ENCODE measurements at places on chromosomes 6 and 20. TPM values are rescaled to one million over a fixed set of nuclear protein-coding genes. Genes with fewer than 3 reads are reported as not detected.
A peak's percentile ranks its signal among the peaks of the same experiment; 100 is the strongest.

- peak; percentile 48 for DNase-seq
Measured at GRCh38 chr6:36132246-36132895, 2.1 kb downstream of the MAPK13 start.

- DNase-seq: no peak
Measured at GRCh38 chr6:111909238-111909637, 36.0 kb upstream of the FYN start.

- DNase-seq: no peak
Measured at GRCh38 chr6:108364470-108364869, 69.6 kb downstream of the AFG1L start.

GRCh38 chr6:163485388-163485851 is 70.9 kb downstream of the QKI start:
- no peak for DNase-seq

DNA sequence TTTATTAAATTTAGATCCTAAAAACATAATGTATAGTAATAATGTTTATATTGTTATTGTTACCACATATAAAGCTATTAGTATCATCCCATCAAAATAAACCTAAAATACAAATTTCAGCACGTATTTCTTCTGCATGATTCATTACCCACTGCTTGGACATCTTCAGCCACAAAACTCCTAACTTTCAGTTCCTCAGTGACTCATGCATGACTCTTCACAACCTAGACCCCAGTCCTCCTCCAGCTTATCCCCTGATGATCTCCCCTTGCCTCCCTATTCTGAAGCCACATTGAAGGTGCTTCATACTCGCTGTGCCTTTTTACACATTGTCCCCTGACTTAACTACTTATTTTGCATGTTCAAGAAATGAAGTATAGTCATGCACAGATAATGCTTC is 11.2 kb upstream of the GPRC6A start:
- DNase-seq: no peak

DNA sequence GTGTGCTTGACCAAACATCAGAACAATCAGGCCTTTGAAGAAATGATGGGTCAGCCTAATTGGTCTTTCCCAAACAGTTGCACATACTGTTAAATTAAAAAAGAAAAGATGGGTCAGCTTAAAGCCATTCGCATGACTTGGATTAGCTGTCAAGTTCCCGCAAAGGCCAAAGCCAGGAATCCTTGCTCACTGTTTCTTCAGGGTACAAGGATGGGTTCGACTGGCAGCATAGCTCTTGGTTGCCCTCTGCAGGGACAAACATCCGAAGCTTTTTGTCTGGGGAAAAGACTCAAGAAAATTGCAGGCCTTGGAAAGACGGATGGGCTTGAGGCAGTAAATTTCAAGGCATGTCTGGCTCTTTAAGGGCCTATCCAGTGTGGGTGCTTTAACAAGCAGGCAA is 168.0 kb downstream of the HDGFL1 start:
- peak; percentile 13 for DNase-seq

DNA sequence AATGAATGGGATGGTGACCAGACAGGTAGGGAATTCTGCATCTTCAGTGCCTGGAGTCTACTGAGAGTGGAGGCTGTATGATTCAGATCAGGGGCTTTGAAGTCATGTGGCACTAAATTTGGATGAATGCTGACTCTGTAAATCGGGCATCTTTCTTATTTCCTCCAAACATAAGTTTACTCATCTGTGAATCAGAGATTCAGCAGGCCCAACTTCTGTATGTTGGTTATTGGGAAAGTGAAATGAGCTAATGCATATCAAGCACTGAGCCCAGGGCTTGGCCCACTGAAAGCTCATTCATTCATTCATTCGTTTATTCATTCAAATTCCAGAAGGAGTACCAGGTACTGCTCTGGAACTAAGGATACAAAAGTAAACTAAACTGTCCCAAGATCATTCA is 192.3 kb upstream of the RIN2 start:
- no peak for DNase-seq

- peak; percentile 49 for DNase-seq
Measured at GRCh38 chr6:31901415-31901952, 402 bp downstream of the ZBTB12 start.

- no peak for DNase-seq
Measured at GRCh38 chr6:119603501-119603900, 253.9 kb upstream of the MAN1A1 start.

DNA sequence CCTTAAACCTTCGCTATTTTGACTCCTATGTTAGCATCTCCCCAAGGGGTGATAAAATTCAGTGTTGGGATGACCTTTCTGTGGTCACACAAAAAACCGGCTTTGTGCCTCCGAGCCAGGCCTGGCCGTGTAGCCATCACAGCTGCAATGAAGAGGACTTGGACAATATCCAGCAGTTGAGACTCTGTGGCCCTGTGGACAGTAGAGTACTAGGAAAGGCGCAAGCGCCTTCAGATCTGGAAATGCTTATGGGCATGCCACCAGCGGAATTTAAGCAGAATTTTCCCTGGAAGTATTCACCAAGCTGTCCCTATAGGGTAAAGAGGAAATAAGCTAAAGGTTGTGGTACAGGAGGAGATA is 63.3 kb upstream of the SLC2A12 start:
- no peak for DNase-seq

DNA sequence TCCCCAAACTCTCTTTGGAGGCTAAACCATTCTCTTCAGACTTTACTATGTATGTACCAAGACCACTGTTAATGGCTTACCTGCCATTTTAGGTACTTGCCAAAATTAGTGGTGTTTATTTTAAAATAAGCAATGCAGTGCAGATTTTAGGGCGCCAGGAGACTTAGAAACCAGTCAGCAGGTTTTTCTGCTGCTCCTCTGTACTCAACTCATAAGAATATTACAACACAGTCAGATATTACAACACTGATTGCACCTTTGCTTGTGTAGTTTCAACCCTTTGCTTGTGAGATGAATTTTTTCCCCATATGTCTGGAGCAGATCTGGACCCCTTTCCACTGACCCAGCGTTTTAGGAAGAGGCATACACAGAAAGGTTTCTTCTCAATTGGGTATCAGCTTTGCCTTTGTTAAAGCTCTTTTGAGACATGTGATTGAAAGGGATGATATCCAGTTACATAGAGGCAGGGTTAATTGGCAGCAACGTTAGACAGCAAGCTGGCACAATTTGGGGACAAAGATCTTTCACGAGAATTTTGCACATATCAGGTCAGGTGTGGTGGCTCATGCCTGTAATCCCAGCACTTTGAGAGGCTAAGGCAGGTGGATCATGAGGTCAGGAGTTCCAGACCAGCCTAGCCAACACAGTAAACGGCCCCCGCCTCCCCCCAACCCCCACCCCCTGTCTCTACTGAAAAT is 6.2 kb downstream of the TTPAL start:
- DNase-seq: no peak

DNA sequence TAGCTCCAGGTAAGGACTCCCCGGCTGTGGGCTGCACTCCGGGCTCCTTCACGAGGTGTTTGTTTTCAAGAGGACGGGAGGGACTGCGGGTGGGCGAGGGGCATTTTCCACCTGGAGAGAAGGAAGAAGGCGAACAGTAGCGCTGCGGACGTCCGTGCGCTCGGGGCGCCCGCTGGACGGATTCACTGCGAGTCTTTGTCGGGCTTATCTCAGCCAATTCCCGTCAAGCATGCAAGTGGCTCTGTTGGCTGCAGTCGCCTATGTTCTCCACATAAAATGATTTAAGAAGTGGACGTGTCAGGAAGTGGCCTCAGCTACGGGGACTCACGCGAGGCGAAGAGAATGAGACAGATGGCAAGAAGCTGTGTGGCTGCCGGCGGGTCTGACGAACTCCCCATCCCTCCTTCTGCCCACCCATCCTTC is 332 bp downstream of the GRIK2 start:
- no peak for DNase-seq

DNA sequence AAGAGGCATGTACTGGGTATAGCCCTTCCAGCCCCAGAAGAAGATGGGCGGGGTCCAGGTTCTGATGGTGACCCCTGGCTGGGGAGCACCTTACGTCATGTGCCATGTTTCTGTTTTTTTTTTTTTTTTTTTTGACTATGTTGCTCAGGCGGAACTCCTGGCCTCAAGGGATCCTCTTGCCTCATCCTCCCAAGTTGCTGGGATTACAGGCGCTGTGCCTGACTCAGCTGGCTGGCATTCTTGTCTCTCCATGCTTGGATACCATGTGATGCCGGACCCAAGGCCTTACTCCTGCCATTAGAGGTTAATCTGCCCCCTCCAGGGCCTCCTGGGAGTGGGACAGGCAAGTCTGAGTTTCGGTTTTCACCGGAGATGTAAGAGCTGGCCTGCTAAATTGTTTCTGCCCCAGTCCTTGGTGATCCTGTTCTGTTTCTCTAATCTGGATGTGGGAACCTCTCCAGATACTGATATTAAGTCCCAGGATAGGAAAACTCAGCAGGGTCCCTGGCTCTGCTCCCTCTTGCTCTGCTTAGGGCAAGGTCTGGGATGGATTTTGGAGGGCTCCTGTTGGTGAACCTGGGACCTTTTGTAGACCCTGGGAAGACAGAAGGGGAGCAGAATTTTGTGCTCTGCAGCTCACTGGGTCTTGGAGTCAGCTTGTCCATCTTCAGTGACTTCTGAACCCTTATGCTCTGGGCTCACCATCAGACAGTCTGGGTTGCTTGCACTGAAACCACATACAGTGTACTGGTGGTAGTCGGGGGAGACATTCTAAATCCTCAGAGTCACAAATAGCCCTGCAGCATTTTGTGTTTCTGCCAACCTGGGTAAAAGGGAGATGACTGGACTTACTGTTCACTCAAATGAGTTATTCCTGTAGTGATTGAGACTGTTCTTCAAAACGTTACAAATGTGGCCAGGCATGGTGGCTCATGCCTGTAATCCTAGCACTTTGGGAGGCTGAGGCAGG is 45.1 kb downstream of the PTK7 start:
- peak; percentile 91 for DNase-seq

DNA sequence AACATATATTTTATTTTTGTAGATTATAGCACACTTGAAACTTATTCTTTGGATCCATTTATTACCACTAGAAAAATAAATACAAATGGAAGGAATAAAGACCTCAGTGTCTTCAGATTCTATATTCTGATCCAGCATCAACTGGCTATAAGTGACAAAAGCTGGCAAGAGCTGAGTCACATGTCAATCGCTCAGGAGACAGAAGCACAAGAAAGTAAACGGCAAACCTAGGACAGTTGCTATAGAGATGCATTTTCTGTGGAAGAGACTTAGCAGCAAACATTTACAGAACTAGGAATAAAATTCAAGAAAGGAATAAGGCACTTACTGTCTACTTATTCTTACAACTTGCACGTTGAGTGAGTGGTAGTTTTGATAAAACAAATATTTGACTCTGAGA is 230.4 kb downstream of the CLVS2 start:
- DNase-seq: no peak

DNA sequence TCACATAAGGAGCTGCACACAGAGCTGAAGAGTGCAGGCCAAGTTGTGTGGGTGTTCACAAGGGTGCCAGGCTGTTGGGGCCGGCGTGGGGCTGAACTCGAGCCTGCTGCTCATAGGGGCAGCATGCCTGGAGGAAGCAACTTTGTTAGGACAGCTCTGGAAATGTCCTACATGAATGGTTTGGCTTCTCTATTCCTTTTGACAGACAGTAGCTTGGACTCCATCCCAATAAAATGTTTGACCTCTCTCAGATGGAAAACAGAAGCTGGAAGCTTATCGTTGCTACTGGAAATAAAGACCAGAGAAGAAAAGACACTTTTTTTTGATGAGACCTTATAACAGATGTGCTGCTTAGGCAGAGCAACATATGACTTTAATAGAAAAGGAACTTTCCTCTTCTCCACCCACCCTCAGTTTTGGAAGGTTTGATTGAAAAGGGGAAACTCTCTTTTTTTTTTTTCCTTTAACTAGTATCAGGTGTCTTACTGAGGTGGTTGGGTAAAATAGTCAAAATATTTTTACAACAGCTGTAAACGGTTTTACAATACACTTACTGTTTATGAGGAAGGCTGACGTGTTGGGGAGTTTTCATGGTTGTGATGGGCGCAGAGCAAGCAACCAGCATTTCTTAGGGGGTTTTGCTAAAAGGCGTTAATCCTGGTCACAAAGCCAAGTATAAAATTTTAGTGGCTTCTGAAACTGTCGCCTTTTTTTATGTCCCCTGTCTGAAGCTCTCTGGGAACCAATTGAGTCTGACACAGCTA is 80.7 kb upstream of the EEF1E1 start:
- no peak for DNase-seq

- peak; percentile 71 for DNase-seq
Measured at GRCh38 chr6:167705211-167705750, 121.4 kb upstream of the AFDN start.

DNA sequence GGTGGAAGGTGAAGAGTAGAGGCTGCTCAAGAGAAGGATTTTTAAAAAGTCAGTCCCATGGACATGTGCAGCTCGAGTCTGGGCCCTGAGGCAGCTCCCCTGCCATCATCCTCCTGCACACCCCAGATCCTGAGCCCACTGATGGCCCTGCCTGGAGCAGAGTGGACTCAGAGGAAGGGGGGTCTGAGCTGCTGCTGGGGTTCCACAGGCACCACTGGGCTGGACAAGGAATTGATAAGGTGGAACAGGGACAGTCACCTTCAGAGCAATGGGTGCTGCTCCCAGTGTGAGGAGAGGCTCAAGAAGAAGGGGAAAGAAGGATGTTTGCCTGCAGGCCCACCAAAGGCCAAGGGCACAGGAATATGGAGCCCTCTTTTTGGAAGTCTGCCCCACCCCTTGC is 6.2 kb downstream of the ULBP2 start:
- DNase-seq: peak; percentile 53

- DNase-seq: no peak
Measured at GRCh38 chr6:111806561-111807497, 66.4 kb downstream of the FYN start.

Gene MYLK4
- total RNA-seq: 2.2 TPM

Gene KIAA1755
- 0.17 TPM for total RNA-seq

Gene HDGFL1
- total RNA-seq: not detected

Gene EXOC2
- total RNA-seq: 19.8 TPM

Gene IPCEF1
- total RNA-seq: 0.69 TPM

Gene CCN2
- 56.8 TPM for total RNA-seq

Gene AKIRIN2
- 11.2 TPM for total RNA-seq

Gene C20orf202
- 0.52 TPM for total RNA-seq

Gene PRL
- not detected for total RNA-seq

Measured in lower leg skin (tissue), 4 donors.